ENCODE measurements at places on chromosomes 1 and 21. TPM values are rescaled to one million over a fixed set of nuclear protein-coding genes. Genes with fewer than 3 reads are reported as not detected.

The BARHL2 gene
- not detected for total RNA-seq

The IL12RB2 gene
- total RNA-seq, result 1.6 TPM

DNA sequence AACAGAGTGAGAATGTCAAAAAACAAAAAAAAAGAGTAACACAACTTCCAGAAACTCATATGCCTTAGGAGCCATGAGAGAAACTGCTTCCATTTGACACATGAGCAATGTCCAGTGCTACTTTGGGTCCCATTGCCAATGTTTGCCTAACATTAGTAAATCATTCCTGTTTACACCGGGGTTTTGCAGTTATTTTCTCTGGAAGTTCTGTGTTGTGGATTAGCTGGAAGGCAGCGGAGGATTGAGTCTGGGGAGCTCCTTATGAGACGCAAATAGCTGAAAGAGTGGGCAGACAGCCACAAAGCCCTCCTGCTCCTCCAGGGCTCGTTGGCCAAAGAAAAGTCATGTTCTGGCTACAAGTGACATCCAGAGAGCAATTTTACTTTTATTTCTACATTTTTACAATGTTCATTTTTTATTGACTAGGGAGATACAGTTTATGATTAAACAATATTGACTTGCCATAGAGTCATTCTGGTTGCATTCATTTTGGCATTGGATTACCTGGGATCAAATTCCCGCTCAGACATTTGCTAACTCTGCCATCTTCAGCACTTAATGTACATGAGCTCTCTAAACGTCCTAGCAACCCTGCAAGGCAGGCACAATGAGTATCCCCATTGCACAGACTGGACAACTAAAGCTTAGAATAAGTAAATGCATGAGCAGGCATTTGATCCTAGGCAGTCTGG is 66.4 kb upstream of the GALNT2 start:
- DNase-seq, result no peak

GRCh38 chr1:15100121-15100879 is 53.2 kb upstream of the TMEM51 start:
- peak; percentile 45 for DNase-seq

- no peak for DNase-seq
These were observed 19.9 kb upstream of the EDN2 start for GRCh38 chr1:41504114-41505035.

The CLCA1 gene
- 0.14 TPM for total RNA-seq

- DNase-seq, result no peak
These were observed 6.8 kb downstream of the C1orf198 start for GRCh38 chr1:230861489-230861888.

DNA sequence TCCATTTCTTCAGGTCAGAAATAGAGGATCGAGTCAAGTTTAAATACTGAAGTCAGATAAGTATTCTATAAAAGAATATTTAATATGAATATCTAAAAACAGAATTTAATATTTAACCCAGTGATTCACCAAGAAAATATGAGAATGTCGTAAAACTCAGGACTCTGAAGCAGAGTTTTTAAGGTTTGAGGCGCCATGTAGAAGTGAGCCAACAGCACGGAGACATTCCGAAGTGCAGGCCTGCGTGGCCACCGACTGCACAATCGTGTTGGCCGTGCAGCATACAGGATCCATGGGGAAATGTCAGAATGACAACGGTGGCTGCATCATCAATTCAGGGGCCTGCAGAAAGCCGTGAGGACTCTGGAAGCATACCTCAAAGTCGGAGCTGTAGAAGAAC is 23.4 kb downstream of the MRAP start:
- no peak for DNase-seq

GRCh38 chr1:106681939-106682522 is 374.4 kb upstream of the PRMT6 start:
- no peak for DNase-seq

The ATP6V1G3 gene
- total RNA-seq, result not detected

DNA sequence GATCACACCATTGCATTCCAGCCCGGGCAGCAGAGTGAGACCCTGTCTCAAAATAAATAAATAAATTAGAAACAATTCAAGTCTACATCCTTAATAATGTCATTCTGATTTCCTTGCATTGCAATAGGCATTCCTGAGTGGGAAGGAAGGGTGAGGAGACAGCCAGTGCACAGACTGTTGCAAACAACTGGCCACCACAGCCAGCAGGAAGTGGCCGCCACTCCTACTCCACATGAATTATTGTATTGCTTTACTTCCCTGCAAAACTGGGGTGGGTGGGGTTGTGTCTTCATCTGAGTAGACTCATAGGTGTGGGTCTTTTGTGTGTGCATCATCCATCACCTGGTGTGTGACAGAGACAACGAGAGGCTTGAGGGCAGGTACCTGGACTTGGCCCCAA is 60.1 kb downstream of the OPTC start:
- no peak for DNase-seq

The ADGRL2 gene
- 40.5 TPM for total RNA-seq

The CNR2 gene
- total RNA-seq, result not detected

DNA sequence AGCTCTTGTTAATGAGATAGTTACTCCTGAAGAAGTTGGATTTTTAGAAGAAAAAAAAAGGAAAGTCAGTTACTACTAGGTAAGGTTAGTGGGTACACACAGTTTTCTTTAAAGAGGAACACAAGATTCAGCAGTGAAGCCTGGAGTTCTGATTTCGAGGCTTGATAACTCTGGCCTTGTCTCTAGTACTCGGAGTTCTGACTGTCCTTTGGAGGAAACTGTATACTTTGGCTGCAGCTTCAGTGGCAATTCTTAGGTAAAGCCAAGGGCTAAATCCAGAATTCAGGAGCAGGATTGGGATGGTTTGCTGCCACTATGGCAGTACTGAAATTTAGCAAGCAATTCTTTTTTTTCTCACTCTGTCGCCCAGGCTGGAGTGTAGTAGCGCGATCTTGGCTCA is 9.2 kb downstream of the ACADM start:
- no peak for DNase-seq

The HAX1 gene
- total RNA-seq, result 87.1 TPM

GRCh38 chr1:180948641-180949615 is 36.2 kb downstream of the KIAA1614 start:
- no peak for DNase-seq

The CYP2J2 gene
- 0.97 TPM for total RNA-seq

DNA sequence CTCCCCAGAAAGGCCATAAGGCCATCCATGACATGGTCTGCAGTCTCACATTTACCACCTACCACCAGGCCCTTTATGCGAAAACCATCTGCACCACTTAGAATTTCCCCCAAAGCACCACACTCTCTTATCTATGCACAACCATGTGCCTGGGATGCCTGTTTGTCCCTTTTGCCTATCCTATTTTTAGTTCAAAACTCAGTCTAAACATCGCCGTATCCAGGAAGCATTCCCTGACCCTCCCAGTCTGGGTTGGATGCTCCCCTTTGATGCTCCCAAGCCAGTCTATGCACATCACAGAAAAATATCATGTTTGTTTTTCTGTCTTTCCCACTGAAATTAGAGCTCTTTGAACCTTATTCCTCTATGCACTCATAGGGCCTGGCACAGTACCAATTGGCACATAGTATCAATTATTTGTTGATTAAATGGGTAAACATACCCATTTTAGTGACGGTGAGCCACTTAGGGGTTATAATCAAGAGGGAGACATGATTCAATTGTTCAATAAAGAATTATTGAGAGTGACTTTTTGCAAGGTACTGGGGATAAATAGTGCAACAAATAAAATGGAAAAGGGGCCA is 6.7 kb downstream of the MPL start:
- DNase-seq, result no peak

DNA sequence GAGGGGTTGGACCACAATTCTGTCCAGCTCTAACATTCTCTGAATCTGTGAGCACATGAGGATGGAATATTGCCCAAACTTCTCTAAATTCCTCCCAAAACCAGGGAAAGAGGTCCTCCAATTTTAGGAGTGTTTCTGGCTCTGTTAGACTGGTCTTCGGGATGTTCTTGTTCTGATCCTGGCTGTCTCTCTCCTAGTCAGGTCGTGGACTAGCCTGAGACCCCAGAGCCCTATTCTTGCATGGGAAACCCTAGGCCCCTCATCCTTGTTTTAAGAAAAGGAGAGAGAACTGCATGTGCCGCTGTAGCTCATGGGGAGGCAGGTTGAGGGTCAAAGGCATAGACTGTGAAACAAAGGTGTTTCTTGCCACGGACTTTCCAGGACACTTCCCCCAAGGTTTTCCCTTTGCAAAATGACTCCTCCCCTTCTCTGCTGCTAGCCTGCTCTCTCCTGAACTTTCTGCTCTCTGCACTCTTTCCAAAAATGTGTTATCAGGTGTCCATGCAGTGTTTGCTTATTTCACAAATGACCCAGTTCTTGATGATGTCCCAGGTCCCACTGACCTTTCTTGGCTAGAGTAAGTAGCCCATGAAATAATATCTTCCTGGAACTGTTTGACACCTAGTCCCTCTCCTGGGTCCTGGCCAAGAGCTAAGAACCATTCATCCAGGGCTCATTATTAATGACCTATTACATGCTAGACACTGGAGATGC is 29.3 kb upstream of the RD3 start:
- no peak for DNase-seq

The SLAMF1 gene
- total RNA-seq, result not detected

- no peak for DNase-seq
These were observed 148.0 kb downstream of the PLA2G4A start for GRCh38 chr1:186976700-186977099.

DNA sequence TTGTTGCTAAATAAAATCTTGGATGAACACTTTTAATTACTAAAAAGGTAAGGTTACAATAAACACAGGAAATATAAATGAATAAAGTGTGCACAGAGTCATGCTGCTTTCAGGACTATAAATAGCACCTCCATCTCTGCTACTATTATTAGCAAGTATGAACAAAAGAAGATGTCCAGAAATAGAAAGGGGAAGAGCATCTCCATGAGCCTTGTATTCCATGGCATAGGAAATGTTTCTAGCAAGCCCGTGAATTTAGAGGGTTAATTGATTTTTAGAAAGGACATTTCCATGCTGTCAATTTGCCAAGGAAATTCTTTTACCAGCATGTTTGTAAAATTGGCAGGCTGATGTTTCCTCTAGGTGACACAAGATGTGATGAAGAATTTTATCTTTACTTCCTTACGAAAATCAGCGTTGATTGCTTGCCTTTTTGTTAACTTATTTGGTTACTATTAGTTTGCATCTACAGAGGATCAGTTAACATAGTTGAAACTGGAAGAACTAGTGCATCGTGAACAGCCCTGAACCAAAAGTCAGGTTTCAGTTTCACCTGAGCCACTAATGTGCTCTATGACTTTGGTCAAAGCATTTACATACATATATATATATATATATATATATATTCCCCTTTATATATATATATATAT is 45.3 kb downstream of the NR5A2 start:
- DNase-seq, result no peak

- peak; percentile 23 for DNase-seq
These were observed 15.7 kb upstream of the RCAN1 start for GRCh38 chr21:34630536-34631143.

The PADI2 gene
- total RNA-seq, result 0.70 TPM

DNA sequence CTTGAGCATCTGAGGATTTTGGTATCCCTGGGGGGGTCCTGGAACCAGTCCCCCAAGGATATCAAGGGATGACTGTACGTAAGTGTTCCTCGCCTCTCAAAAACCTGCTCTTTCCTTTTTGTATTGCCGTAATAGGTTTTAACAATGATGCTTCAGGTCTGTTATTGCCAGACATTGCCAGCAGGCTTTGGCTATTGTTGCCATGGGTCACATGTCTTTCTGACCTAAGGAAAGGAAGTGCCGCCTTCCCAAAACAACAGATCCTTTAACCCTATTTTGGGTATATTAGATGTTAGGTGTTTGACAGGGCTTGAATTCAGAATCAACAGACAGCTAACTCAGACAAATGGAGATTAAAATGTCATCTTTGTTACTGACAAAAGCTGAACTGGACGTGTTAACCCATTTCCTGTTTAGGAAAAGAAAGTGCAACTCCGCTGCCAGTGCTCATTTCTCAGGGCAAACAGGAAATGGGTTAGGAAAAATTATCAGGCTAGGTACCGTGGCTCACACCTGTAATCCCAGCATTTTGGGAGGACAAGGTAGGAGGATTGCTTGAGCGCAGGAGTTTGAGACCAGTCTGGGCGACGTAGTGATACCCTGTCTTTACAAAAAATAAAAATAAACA is 12.4 kb upstream of the PRPF38B start:
- no peak for DNase-seq

DNA sequence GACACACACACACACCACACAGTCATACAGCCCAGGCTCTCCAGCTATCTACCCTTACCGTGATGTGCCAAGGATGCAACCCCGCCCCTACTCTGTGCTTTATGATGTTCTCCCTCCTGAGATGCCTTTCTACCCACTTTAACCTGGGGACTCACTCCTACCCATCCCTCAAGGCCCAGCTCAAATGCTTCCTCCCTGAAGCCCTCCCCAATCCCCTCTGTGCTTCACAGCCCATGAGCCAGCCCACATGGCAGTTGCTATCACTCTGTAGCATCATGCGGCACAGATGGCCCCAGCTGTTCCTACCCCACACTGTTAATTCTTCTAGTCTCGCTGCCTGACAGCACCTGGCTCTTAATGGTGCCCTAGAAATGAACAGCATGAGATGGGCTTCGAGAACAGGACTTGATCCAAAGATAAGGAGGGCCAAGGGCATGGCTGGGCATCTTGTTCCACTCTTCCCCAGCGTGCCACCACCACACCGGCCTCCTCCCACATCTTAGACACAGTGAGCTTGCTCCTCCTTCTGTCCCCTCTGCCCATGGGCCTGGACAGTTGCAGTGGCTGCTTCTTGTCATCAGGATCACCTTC is 109.8 kb downstream of the GLIS1 start:
- no peak for DNase-seq

The GJB3 gene
- 0.11 TPM for total RNA-seq

DNA sequence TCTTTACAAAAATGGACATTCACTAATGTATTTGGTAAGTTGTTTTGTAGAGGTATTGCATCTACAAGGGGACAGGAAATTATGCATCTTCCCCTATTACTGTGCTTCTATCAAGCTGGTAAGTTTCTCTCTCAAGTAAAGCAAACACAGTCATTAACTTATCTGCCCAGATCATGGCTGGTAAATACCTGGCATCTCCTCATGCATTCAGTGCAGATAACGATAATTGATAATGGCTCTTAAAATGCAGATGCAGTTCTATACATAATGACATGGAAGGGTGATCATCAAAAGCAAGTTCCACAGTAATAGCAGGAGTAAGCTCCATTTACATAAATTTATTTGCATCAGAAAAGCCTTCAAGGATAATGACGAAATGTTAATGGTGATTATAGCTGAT is 122.4 kb downstream of the SIPA1L2 start:
- no peak for DNase-seq

DNA sequence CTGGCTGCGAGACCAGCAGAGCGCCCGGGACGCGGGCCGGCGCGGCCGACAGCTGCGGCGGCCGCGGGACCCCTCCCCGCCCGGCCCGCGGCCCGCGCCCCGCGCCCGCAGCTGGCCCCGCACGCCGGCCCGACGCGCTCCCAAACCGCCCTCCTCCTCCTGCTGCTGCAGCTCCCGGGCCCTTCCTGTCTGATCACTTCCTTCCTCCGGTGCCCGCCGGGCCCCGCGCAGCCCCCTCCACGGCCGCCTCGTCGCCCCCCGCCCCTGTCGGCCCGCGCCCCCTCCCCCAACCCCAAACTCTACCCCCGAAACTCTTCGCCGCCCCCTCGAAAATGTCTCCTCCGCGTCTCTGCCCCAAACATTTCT is 594 bp downstream of the LUZP1 start:
- DNase-seq, result peak; percentile 60

The E2F2 gene
- total RNA-seq, result 3.7 TPM

The CNST gene
- total RNA-seq, result 62.1 TPM

All from adrenal gland (tissue), 19 donors.